ENCODE measurements at places on chromosomes 5 and 9.

DNA sequence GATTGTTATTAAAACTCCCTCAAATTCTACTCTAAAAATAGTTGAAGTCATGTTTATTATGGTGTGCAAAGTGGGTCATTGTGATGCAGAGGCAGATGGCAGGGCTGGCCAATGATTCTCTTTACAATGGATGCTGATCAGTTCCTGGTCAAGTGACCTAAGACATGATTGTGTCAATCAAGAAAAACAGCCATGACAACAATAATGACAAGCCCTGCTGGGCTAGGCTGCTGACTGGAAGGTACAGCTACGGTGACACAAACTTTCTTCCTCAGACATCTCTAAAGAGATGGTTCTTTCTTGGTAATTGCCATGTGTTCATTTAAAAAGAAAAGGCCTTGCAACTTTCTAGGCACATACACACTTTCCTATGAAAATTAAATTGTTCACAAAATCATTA is 3.6 kb downstream of the SLC24A2 start:
- DNase-seq, result no peak

GRCh38 chr5:54725391-54726280 is 208.1 kb downstream of the SNX18 start:
- DNase-seq, result no peak

- DNase-seq, result no peak
Observed at GRCh38 chr5:111606194-111606593, 93.9 kb upstream of the STARD4 start.

DNA sequence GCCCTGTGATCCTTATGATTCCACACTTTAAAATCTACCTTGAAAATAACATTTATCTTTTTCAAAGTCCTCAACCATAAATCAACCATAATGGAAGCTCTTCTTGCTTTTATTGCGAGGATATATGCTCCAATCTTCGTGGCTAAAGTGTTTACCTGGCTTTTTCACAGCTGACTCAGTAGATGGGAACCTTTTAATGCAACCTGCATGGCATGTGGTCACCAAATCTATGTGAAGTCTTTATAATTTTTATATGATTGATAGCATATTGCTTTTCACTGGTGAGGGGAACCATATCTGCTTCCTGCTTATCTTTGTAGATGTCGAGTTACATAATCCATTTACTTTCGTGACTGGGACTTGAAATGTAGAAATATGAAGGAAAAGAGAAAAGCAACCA is 47.1 kb upstream of the TLX3 start:
- DNase-seq, result no peak

DNA sequence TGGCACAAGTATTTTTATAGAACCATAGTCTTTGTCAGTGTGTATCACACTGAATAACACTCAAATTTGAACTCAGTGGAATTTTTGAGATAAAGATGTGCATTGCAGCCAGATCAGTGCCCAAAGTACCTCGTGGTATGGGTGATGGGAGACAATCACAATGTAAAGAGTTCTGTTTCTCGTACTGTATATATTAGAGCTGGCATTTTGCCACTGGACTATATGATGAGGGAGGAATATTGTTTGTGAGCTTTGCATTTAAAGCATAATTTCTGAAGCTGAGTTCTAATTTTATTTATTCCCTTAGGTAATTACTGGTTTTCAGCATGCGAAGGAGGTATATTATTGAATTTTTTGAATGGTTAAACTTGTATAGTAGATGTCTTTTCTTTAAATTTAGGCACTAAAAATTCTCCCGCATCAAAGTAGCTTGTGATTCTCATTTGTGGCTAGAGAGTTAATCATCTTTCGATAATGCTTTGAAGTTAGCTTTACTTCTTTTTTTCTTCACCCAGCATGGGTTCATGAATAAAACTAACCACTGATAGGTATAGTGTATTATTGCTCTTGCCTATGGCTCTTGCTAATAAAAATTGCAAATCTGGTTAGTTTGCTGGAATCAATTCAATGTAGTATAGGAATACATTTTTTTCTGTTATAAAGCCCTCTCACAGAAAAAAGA is 43.1 kb downstream of the PAM start:
- no peak for DNase-seq

GRCh38 chr9:15103290-15103689 is 193.1 kb upstream of the FREM1 start:
- no peak for DNase-seq

DNA sequence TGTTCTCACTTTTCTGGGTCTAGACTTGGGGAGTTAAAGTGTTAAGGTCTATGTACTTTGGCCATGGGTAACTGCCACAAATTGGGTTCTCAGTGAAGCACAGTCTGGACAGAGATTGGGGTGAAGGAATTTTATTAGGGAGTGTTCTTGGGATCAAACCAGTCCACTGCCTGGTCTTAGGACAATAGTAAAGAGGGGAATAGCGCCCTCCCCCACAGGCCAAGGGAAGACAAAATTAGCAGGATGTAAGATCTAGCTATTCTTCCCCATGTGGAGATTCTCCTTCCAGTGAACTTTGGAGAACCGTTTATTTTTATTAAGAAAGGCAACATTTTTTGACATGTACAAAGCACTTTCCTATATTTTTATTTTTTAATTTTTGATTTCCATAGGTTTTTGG is 18.4 kb upstream of the RIC1 start:
- no peak for DNase-seq

DNA sequence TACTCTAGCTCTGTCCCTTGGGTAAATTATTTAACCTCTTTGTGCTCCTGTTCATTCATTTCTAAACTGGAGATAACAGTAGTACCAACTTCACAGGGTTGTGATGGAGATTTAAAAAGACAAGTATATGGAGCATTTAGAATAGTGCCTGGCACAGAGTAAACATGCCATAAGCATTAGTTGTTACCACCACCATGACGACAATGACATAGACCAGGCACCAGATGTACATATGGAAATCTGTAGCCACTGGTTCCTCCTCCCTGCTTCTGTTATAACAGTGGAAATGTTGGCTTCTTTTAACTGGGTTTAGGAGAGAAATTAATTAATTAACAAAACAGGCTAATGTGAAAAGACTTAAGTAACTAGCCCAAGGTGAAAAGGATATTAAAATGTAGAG is 217.5 kb downstream of the DENND1A start:
- no peak for DNase-seq

- no peak for DNase-seq
Observed at GRCh38 chr9:37464006-37464405, 1.2 kb downstream of the ZBTB5 start.

DNA sequence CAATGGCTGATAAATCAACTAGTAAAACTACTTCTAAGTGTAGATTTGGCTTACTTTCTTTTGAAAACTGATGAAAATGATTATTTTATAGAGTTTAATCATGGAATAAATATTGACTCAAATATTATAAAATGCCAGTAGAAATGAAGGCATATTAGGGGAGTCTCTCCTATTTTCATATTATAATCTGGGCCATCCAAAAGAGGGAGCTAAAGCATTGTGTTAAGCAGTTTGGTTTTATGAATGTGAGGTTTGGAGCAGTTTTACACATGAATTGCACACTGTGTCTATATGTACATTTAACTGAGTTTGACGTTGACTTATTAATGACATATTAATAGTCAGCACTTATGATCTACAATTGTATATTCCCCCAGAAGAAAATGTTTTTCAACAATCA is 17.4 kb downstream of the CDH9 start:
- DNase-seq, result no peak

GRCh38 chr9:131482343-131483006 is 20.2 kb upstream of the POMT1 start:
- DNase-seq, result no peak

- no peak for DNase-seq
Observed at GRCh38 chr5:116371935-116372334, 202.7 kb downstream of the SEMA6A start.

GRCh38 chr9:69589156-69589555 is 83.0 kb downstream of the APBA1 start:
- DNase-seq, result no peak

DNA sequence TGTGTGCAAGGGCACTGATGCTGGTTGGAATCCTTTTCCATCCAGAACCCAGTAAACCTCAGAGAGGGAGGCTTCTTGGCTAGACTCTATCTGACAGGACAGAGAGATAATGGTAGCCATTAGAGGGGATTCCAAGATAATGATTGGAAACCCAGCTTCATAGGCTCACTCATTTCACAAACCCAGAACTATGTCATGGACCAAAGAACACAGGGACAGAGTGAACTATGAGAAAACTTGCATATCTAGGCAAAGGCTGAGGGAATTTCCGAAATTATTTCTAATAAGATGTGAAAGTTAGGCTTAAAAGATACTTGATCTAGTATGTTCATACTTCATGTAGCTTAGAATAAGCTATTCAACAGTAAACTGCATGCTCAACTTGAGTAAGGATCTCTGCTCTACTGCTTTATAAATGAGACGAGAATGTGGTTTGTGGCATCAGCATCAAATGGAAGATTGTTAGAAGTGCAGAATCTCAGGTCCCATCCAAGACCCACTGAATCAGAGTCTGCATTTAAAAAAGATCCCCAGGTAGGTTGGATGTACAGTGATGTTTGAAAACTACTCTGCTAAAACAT is 261.4 kb downstream of the DMRT2 start:
- no peak for DNase-seq

GRCh38 chr5:157993201-157993600 is 134.3 kb upstream of the CLINT1 start:
- DNase-seq, result no peak

DNA sequence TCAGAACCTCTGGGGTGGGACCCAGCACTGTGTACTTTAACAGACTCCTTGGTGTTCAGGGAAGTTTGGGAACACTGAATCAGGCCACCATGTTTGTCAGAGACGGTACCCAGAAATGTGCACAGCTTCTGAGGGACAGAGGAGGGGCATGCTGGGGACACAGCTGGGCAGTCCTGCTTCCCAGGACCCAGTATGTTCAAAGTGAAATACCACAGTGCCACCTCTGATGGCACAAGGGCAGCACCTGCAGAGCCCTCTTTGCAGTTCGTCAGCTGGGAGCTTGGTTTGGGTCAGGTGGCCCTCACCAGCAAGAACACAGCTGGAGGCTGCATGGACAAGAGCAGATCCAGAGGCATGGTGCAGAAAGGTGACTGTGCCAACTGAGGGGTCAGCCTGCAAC is 51.2 kb downstream of the NDST1 start:
- DNase-seq, result no peak

GRCh38 chr9:84748112-84748511 is 78.6 kb downstream of the NTRK2 start:
- DNase-seq, result no peak

GRCh38 chr9:93182572-93182971 is 1.4 kb upstream of the WNK2 start:
- no peak for DNase-seq

GRCh38 chr5:11384441-11385250 is 519.6 kb downstream of the CTNND2 start:
- no peak for DNase-seq

GRCh38 chr5:129768735-129769134 is 20.8 kb downstream of the MINAR2 start:
- no peak for DNase-seq

GRCh38 chr5:91937121-91937520 is 554.0 kb upstream of the ARRDC3 start:
- no peak for DNase-seq

DNA sequence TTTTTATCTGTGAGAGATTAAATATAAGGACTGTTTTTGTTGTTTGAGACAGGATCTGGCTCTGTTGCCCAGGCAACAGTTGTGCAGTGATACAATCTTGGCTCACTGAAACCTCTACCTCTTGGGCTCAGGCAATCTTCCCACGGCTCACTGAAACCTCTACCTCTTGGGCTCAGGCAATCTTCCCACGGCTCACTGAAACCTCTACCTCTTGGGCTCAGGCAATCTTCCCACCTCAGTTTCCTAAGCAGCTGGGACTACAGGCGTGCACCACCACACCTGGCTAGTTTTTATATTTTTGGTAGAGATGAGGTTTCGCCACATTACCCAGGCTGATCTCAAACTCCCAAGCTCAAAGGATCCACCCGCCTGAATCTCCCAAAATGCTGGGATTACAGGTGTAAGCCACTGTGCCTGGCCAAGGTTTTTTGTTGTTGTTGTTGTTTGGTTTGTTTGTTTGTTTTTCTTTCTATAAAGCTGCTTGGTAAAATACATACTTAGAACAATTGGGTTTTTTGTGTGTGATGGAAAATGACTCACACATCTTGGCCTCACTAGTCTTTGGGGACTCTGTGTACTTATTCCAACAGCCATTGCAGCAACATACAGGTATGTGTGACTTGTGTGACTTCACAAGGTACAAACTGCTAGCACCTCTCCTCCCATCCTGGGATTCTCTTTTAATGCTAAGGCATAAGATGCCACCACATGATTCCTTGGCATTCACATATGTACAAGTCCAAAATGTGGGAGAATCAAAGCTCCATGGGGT is 36.5 kb upstream of the RASA1 start:
- no peak for DNase-seq

DNA sequence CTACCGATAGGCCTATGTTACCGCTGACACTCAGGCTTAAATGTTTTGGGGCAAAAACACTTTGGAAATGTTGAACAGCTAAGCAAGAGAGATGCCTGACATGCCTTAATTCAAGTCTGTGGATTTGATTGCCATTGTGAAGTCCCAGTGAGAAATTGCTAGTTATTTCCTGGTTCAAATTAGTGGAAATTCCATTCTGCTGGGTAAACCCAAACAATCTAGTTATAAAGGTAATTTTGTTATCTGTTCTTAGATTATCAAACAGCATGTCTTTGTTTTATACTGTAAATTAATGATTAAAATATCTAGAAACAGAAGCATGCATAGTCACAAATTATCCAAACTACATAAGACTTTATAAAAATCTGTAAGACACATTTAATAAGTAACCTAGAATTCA is 96.6 kb downstream of the PJA2 start:
- DNase-seq, result no peak

- DNase-seq, result no peak
Observed at GRCh38 chr5:54785729-54786591, 199.4 kb downstream of the ESM1 start.

DNA sequence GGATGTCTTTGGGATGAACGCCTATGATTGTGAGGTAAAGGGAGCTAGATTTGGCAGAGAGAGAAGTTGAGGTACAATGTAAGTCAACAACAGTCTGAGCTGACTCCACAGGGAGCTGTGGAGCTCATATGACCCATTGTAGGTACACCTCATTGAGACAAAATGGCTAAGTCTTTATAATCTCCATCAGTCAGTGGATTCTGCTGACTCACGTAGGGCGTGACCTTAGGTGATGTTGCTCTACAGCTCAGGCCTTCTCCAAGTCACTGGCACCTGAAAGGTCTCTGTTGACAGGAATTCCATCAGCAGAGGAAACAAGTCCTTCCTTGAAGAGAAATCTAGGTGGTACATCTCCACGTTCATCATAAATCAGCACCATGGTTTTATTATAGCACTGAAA is 118.2 kb upstream of the PRR16 start:
- DNase-seq, result no peak

All from stimulated activated CD8-positive, alpha-beta memory T cell treated with anti-CD3 and anti-CD28 coated beads, Interleukin-4, amount 100 ng/mL, for 48 hours (primary cell).